Activated CD4-positive, CD25-positive, alpha-beta regulatory T cell (primary cell): ENCODE measurements at places on chromosomes 7 and 10.
A peak's percentile ranks its signal among the peaks of the same experiment; 100 is the strongest.

DNA sequence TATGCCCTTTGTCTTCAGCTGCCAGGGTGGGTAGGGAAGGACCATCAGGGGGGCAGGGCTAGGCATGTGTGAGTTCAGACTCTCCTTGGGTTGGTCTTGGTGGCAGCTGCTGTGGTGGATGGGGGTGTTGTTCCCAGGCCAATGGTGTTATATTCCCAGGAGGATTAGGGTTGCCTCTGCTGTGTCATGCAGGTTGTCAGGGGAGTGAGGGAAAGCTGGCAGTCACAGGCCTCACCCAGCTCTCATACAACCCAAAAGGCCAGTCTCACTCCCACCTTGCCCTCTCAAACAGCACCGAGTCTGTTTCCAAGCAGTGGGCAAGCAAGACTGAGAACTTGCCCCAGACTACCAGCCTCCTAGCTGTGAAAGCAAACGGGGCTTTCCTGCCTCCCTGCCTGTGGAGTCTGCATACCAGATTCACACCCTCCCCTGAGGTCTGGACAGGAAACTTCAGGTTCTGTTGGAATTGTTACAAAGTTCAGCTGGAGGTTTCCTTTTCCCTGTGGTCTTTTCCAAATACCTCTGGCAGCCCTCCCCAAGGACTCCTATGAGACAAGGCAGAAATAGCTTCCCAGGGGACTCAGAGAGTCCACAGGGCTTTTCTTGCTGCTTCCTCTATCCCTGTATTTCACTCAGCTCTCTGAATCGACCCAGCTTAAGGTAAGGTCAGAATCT lies 1.4 kb downstream of the HYAL4 start:
- no peak for DNase-seq

GRCh38 chr7:21338728-21339164 lies 89.1 kb upstream of the SP4 start:
- DNase-seq: peak; percentile 34

DNA sequence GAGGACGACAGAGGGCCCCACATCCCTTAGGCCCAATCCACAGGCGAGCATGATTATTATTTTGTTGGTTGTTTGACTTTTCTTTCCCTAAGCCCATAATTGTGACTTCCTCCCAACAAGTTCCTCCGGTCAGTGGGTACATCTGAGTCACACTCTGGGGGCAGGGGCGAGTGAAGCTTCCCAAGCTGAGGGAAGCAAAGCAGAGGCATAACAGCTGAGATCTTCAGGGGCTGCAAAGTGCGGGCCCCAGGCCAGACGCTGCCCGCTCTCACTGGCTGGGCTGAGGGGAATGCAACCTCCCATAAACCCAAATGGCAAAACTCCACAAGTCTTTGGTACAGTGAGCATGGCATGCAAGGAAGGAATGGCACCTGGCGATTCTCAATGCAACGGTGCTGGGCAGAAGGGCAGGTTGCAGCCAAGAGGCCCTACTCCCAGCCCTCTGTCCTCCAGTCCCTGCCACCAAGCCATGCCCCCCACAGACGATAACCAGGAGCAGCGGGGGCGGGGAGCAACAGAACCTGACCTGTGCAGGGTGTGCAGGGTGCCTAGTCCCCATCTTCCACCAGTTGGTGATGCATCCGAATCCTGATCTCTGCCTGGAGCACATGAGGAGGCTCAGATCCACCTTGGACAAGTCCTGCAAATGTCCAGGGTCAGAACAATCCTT lies 25.3 kb downstream of the TNS3 start:
- no peak for DNase-seq

DNA sequence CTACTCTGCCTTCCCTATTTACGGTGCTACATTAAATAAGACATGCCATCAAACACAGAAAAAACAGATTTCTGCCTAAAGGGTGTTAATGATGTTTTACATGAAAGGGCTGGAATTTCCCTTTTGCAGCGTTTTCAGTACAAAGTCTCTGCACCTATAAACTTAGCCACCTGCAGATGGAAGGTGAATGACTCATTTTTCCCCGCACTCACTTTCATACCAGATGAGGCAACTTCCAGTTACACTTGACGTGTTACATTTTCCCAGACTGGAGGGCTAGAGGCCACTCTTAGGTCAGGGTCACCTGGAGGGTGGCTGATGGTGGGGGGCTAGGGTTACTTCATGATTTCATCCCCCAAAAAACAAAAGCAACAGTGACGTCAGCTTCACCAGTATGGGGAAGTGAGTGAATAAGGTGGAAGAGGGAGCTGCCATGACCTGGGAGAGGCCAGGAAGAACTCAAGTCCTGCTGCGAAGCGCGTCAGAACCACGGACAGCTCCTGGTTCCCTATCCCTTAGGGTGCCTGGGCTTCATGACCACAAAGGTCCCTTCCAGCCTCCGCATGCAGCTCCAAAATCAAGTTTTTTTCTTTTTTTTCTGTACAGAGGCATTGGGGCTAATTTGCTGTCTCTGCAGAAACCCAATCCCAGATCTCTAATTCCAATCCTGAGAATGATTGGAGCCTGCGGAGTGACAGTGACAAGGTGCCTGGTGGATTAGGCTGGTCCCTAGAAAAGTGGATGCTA lies 94.0 kb downstream of the ADARB2 start:
- DNase-seq: no peak

DNA sequence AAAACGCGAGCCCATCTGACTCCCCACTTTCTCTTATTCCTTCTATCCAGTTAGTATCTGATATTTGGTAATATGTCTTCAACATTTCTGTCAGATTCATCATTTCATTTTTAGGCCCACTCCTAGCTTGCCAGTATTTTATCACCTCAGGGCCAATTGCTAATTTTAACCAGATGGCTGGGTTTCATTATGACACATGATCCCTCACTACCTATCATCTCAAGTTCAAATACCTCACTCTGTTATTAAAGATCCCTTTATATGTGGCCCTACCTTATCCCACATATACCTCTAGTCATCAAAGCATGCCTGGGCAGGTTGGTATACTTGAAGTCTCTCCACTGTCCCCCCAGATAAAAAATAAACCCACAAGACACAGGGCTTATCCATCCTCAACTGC lies 104.9 kb downstream of the RNLS start:
- no peak for DNase-seq

DNA sequence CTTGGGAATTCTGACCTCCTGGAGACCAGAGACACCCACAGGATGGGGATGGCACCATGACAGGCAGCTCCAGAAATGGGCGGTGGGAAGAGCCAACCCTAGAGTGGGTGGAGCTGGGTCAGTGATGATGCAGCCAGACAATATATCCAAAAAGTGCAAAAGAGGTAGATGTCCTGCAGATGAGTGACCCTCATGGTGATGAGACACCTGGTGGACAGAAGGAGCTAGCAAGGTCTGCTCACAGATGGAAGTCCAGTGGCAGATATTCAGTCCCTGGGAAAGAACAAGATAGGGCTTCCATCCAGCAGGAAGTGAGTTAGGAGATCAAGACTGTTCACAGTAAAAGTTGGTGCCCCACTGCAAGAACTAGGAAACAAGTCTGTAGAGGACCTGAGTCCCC lies 19.2 kb upstream of the GRB10 start:
- no peak for DNase-seq

GRCh38 chr10:90930971-90931871 lies 10.3 kb upstream of the ANKRD1 start:
- no peak for DNase-seq

DNA sequence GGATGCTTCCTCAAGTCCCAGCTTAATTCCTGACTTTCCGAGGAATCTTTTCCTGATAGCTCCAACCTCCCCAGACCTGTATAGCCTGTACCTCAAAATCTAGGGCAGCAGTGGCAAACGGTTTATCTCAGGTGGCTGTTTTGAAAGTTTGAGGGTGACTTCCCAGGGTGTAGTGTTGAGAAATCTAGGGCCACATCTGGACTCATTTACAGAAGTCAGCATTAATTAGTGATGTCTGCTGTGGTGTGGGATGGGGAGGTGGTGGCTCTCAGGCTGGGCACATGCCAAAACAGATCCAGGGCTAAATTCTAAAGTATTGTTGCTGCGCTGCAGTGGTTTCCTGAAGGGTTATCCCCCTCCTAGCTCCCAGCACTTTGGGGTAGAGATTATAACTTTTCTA lies 38.0 kb downstream of the UNC5B start:
- DNase-seq: no peak

DNA sequence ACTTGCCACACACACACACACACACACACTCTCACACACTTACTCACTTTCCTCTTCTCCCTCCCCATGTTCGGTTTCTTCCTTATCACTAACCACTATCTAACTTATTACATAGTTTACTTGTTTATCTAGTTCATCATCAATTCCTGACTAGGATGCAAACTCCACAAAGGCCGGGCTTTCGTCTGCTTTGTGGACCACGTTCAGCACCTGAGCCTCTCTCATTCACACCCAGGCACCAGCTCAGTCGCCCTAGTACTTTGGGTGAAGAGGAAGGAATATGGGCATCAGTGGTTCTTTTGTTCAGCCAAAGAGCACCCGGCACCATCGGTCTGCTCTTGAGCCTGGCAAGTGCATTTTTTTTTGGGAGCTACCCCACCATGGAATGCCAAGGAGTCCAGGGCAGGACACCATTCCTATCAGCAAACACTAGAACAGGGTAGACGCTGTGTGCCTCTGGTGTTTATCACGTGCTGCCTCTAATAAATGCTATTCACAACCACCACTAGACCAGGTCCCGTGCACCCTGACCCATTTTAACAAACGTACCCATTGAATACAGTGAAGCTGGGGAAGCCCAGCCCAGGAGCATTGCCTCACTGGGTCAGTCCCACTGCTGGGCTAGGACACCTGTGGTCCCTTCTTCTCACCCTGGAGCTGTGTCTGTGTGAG lies 2.2 kb downstream of the C10orf67 start:
- DNase-seq: no peak

DNA sequence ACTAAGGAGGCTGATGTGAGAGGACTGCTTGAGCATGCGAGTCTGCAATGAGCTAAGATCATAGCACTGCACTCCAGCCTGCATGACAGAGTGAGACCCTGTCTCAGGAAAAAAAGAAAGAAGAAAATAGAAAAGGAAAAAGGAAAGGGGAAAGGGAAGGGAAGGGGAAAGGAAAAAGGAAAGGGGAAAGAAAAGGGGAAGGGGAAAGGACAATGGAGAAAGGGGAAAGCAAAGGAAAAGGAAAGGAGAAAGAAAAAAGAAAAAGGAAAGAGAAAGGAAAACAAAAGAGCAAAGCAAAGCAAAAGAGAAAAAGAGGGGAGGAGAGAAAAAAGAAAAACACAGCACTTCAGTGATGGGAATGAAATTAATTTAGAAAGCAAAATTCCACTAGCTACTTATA lies 179.3 kb downstream of the SRPK2 start:
- DNase-seq: no peak

GRCh38 chr7:127885843-127886242 lies 145.4 kb downstream of the LRRC4 start:
- DNase-seq: no peak

- no peak for DNase-seq
Measured at GRCh38 chr7:40000734-40001315, 50.8 kb downstream of the CDK13 start.

DNA sequence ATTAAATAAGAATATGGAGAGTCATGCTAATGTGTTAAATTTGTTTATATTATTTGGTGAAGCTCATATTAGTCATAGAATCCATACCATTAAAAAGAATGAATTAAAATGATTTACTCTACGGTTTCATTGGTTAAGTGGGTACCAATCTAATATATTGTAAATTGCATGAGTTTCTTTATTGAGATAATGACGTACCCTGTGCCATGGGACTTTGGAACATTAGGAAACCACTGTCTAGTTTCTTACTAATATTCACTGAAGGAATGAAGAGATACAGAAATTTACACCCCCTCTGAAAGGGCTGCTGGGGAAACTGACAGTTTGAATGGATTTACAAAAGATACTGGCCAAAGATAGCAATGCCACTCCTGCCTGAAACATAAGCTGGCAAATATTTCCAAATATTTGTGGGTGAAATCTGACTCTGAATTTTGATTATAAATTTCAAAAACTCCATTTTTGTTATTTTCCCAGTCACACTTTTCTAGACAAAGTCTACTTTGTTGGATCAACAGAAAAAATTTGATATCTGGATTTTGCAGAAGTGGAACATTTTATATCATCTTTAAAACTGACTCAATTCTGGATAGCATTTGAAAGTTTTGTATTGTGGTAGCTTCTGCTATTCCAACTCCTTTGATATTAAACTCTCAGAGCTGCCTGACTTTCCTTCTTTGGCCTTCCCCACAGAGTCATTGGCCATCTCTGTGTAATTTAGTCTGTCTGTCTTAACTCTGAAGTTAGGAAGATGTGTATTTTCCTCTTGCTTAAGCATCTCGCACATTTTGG lies 22.3 kb downstream of the MDFIC start:
- no peak for DNase-seq

GRCh38 chr10:118742032-118742431 lies 12.7 kb downstream of the CACUL1 start:
- no peak for DNase-seq

GRCh38 chr7:138161600-138162081 lies 85.4 kb downstream of the AKR1D1 start:
- DNase-seq: peak; percentile 31

- DNase-seq: no peak
Measured at GRCh38 chr7:142379201-142379885, 121.5 kb upstream of the PRSS58 start.

DNA sequence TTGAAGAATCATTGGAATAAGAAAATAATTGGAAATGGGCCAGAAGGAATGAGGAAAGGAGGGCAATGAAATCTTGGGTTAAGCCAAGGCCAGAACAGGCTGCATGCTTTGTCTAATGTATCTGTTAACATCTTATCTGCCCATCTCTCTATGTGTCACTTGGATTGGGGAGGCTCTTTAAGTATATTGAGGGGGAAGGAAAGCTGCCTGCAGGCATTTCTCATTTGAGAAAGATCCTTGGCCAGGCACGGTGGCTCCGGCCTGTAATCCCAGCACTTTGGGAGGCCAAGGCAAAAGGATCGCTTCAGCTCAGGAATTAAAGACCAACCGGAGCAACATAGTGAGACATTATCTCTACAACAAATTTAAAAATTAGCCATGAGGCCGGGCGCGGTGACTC lies 14.3 kb downstream of the PCBD1 start:
- no peak for DNase-seq

DNA sequence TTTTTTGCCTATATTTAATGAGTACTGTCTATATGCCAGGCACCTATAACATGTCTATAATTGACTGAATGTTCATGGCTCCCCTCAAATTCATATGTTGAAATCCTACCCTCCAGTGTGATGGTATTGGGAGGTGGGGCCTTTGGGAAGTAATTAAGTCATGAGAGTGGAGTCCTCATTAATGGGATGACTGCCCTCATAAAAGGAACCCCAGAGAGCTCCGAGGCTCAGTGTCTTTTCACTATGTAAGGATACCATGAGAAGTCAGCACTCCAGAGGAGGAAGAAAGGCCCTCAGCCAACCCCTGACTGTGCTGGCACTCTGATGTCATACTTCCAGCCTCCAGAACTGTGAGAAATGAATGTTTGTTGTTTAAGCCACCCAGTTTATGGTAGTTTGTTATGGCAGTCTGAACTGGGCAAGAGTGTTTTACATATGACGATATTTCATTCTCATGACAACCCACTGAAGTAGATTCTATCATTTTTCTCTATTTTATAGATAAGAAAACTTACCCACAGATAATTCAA lies 61.1 kb upstream of the PCGF5 start:
- no peak for DNase-seq

DNA sequence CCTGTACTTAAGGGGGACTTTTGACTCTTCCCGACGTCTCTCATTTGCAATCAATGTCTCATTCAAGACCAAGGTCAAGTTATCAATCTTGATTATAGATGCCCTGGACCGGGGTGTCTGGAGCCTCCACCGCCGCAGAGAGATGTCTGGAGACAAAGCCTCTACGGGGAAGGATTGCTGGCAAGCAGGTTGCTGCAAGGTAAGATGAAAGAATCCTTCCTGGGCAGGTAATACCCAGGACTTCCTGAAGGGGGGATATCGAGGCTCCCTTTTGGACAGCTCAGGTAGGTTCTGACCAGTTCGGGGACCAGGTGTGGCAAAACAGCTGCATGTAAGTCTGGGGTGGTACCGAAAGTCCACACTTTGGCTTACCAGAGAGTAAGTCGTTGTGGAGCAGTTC lies 12.5 kb upstream of the CUX1 start:
- no peak for DNase-seq
